ENCODE measurements at places on chromosomes 12 and 14.

GRCh38 chr14:52833891-52834290 is 42.5 kb upstream of the GNPNAT1 start:
- no peak for DNase-seq

- no peak for DNase-seq
Measured at GRCh38 chr12:130051900-130052299, 110.4 kb upstream of the FZD10 start.

GRCh38 chr14:30620178-30620577 is 1.9 kb upstream of the SCFD1 start:
- DNase-seq = peak; percentile 65

GRCh38 chr14:69620211-69620611 is 8.8 kb downstream of the SUSD6 start:
- DNase-seq = no peak

DNA sequence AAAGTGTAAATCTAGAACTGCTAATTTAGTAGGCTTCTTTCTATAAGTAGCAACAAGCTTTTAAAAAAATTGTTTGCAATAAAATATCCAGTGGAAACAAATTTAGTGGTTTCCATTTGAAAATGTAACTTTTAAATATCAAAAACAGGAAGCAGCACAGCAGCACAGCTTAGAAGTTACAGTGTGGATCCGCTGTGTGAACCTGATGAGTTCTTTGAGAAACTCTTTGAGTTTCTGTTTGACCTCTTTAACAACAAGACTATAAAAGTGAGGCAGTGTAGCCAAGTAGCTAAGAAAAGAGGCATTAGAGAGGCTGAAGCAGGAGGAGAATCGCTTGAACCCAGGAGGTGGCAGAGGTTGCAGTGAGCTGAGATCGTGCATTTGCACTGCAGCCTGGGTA is 178.3 kb downstream of the NAV3 start:
- DNase-seq = no peak

- DNase-seq = no peak
Measured at GRCh38 chr14:31426663-31427062, 6.3 kb upstream of the HEATR5A start.

DNA sequence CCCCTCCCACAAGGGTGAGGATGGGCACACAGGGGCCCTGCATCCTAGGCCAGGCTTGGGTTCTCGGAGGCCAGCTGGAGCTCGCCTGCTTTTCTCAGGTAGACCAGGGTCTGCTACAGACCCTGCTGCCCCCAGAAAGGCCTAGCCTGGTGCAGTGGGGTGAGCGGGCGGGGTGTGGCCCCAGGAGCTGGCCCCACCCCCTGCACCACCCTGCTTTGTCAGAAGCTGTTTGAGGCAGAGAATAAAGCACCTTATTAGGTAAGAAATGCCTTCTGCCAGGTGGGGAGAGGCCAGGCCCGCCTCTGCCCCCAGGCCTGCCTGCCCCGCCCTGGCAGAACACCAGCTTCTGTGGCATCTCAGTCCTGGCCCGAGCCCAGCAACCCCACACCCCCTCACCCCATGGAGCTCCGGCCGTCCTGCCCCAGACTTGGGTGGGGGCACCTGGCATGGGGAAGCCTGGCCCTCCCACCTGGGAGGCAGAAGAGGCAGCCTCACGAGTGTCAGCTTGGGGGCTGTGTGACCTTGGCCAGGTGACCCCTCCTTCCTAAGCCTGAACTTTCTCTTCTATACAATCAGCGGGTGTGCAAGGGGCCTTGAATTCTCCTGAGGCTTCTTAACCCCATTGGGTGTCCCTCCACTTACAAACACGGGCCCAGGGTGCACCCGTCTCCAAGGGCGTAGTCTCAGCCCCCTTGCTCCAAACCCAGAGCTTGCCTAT is 43.2 kb downstream of the KRT80 start:
- DNase-seq = no peak

DNA sequence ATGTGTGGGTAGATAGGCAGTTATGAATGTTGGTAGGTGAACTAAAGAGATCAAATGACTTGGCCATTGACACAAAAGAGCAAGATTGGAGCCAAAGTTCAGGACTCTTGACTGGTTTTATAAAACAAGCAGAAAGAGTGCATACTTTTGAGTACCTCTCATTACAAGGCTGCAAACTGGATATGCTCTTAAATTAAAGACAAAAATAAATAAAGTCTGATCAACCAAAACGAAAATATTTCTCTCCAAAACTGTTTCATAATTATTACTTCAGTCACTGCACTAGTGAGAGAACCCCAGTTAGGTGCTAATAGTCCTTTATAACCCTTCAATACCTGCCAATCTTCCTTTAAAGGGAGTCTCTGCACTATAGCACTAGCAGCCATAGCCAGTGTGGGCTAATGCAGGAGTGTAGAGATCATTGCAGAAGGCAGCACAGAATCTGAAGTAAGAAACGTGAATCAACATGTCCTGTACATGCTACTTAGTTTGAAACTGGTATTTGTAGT is 147.1 kb downstream of the FOXA1 start:
- no peak for DNase-seq

DNA sequence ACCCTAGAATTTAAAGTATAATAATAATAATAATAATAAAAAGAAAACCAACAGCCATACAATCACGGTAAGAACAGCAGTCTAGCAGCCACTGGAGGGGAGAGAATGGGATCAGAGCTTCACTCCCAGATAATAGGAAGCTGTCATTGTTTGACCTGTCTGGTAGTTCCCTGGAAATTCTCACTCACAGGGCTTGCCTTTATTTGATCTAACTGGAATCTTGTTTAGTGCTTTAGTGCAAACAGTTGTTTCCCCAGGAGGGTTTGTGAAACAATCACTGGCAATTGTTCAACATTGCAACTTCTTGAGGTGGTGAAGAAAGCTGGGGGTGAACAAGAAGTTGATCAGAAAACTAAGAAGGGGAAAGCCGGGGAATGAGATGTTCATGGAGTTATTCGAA is 68.7 kb upstream of the PTCSC3 start:
- DNase-seq = no peak

DNA sequence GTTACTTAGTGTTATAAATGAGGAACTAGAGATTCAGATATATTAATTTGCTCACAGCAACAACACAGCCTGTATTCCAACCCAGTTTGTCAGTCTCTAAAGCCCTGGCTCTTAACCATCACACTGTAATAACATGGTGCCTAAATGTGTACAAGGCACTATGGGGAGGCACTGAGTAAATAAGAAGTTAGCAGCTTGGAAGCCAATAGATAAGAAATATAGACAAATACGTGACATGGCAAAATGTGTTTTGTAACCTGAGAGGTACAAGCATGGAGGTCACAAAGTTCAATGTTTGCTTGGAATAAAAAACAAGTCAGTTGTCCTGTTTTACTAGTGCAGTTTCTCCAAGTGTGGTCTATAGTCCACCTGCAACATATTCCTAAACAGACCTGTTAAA is 16.3 kb upstream of the SLCO1A2 start:
- DNase-seq = no peak

DNA sequence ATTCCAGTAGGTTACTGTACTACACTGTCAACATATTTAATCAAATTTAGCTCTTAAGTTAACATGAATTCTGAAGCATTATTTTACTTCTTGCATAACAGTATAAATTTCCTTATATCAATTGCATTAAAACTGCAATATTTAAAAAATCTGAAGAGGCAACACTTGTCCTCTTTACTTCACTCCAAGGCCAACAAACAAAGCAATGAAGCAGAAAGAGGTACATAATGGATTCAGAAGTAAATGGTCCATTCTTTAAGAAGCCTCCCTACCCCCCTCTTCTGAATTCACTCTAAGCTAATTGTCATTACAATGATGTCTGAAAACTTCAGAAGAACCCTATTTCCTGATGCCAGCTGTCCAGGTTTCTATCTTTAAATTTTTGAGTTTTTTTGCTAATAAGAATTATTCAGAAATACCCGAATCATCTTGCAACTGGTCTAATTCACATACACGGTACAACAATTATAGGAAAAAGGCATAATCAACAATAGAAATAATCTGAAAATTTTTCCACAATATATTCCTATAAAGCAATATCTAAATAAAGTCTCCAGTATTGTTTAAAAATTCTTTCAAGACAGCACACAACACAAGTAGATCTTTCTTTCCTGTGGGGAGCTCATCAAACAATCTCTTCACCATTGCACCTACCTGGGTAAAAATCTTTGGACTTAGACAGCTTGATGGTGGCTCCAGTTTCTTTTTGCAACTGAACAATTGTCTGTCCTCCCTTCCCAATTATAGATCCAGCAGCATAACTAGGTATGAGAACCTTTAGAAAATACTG is 2.9 kb downstream of the NOVA1 start:
- DNase-seq = no peak

- no peak for DNase-seq
Measured at GRCh38 chr12:123705935-123706334, 6.2 kb upstream of the ATP6V0A2 start.

DNA sequence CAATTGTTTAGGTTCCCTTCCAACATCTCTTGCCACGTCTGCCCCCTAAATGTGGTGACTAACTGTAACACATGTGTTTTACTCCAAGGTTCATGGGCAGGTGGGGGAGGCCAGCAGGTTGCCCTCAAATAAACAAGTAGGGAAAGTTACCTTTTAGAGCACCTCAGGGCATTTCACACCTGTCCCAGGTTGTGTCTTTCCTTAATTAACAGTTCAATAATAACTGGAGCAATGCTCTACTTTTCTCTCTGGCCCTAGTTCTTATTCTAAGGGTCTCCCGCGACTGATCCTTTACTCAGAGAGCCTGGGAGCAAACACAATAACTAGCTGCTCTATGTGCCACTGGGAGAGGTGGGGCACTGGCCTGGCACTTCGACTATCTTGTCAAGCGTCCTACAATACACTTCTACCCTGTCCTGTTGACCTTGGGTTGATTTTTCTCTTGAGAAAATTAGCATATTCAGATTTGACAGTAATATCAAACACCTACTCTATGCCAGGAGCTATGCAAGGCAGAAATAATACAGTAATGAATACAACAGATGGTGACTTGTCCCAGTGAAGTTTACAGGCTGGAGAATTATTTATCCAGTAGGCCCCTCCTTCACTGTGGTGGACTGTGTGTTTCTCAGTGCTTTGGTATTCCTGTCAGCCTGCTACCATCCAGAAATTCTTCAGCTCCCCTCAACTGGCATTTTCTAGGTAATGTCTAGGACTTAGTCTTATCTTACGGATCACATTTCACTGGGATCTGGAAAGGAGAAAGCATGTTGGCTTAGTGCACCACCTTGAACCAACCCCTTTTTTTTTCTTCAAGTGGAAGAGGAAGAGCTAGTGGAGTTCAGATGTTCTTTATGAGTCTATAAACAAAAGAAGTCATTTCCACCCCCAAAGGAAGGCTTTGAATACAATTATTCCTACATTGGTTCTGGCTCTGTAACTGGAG is 202.6 kb downstream of the CRADD start:
- DNase-seq = no peak

DNA sequence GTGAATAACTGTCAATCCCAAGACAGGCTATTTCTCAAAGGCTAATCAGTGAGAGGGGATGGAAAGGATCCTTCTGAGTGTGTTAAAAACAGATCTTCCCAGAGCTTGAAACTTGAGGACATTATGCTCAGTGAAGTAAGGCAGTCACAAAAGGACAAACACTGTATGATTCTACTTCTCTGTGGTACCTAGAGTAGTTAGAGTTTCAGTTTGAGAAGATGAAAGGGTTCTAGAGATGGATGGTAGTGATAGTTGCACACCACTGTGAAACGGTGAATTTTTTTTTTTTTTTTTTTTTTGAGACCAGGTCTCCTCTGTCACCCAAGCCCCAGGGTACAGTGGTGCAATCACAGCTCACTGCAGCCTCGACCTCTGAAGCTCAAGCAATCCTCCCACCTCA is 133.8 kb downstream of the SAMD4A start:
- peak; percentile 62 for DNase-seq

- DNase-seq = peak; percentile 27
Measured at GRCh38 chr12:92363295-92364146, 217.9 kb upstream of the BTG1 start.

- no peak for DNase-seq
Measured at GRCh38 chr12:127334365-127334764, 932.6 kb upstream of the TMEM132C start.

DNA sequence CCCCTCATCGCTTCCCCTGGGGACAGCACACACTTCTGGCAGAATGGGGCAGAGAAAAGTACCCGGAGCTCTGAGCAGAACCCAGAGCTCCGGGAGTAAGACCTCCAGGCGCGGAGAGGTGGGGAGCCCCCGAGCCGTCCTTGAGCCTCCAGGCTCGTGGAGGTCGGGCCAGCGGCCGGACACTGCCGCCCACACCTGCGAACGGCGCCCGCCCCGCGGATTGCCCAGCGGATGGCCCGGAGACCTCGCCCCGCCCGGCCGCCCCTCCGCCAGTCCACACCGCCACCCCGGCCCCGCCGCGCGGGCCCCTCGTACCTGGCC is 344 bp downstream of the SPTLC2 start:
- DNase-seq = no peak

GRCh38 chr12:3622822-3623690 is 129.9 kb downstream of the CRACR2A start:
- peak; percentile 25 for DNase-seq
